Stimulated activated CD4-positive, alpha-beta T cell treated with anti-CD3 and anti-CD28 coated beads, TNF-alpha, amount 100 ng/mL, for 1 hour (primary cell): ENCODE measurements at places on chromosomes 2 and 18.
A peak's percentile ranks its signal among the peaks of the same experiment; 100 is the strongest.

GRCh38 chr2:165147186-165148045 lies 56.4 kb downstream of the SCN3A start:
- DNase-seq = no peak

DNA sequence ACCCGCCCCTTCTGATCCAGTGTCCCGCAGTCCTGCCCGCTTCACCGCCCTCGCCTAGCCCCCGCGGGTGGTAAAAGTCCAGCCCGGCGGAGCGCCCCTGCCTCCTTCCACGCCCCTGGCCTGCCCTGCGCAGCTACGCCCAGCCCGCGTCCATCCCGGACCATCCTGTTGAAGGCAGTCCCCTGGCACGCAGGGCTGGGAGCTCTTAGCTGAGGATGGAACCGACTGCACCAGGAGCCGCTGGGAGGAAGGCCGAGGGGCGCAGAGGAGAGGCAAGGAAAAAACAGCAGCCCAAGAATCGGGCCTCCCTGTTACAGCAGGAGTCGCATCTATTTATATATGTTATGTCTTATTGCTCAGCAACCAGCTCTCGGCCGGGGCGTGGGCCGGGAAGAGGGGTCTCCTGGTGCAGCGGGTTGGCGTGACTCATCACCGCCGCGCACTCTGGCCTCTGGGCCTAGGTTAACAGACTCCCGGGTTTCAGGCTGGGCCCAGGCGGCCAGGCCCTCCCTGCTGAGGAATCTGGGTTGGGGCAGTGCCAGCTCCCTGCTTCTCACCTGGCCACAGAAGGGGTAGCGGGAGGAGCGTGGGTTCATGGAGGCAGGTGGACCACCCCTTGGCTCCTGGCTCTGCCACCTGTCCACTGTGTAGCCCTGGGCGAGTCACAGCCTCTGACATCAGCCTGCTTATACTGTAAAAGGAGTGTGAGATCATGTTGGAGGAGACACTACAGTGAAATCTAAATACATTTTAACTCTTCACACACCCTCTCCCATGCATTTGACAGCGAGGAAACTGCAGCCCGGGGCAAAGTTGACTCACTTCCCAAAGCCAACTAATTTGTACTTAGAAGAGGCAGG lies 13.4 kb upstream of the MAP3K2 start:
- DNase-seq = no peak

DNA sequence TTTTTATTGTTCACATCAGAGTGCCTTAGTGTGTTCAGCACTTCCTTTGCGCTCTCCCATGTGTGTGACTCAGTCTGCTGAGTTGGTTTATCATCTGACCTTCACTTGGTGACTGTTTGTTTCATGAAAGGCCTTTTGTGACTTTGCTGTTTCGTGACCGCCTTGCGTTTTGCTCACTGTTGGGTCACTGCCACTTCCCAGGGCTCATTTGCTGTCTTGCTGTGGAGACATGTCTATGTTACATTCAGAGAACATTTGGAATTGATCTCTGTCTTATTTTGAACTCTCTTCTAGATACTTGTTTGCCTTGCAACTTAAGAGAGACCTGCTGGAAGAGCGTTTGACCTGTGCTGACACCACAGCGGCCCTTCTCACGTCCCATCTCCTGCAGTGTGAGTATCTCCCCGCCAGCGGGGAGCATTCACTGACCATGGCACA lies 54.7 kb downstream of the FARP2 start:
- no peak for DNase-seq

DNA sequence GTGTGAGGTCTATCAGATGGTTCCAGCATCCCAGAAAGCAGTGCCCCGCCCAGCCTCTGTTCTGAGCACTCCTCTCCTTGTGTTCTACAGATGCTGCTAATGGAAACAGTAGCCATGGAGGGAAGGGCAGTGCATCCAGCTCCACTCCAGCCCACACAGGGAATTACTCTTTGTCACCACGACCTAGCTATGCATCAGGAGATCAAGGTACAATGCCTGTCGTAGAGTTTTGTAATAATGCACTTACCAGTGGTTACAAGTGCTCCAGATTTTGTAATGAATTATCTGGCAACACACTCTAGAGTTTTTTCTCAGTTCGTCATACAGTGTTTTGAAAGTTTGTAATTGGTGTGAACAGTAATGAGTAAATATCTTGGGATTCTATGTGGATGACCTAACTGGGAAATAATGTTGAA lies 161.1 kb downstream of the ESCO1 start:
- DNase-seq = no peak

- DNase-seq = no peak
Observed at GRCh38 chr2:197130318-197130717, 180.3 kb downstream of the ANKRD44 start.

GRCh38 chr18:63788447-63789096 lies 13.4 kb downstream of the SERPINB7 start:
- DNase-seq = peak; percentile 4

GRCh38 chr18:3493501-3494244 lies 43.7 kb downstream of the TGIF1 start:
- no peak for DNase-seq

DNA sequence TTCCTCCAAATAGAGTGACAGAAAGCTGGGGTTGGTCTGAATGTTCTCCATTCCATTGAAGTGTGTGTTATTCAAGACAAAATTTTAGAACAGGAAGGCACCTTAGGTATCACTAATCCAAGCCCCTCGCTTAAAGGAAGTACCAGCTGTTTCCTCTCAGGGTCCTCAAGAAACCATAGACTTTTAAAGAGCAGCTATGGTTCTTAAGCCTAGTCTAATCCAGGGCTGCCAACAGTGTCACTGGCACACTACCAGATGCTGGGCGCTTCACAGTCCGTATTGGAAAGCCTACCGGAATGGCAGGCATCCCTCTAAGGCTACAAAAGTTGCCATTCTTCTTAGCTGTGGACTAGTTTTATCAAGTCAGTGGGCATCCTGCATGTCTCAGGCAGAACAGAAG lies 1.9 kb downstream of the NEMP2 start:
- DNase-seq = no peak

DNA sequence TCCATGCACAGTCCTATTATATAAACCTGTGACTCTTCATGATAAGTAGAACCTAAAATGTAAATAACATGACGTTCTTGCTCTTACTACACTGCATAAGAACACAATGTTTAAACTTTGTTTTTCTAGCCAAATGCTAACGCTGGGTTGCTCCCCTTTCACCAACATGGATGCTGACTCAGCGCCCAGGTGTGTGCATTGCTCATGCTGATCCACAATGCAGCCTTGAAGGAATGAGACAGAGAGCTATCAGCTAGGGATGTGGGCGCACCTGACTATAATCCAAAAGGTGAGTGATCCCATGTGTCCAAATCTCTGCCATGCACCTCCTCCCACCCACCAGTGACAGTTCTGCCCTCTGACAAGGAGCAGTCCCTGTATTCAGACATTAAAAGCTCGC lies 235.0 kb downstream of the IRS1 start:
- DNase-seq = no peak

DNA sequence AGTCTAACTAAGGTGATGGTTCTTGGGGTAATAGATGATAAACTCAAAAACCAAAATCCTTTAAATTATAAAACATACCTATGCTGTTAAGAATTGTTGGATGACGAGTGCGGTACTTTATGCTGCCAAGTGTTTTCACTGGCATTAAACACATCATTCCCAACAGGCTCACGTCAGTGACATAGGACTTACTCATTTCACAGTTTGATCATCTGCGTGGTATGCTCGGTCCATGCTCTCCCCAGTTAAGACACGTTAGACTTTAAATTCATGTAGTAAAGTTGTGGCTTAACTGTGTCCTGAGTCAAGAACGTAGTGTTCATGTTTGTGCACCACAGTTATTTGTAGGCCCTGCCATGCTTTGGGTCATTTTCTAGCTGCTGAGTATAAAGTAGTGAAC lies 125.6 kb upstream of the MYT1L start:
- DNase-seq = no peak

GRCh38 chr18:66325251-66325650 lies 278.6 kb downstream of the CDH19 start:
- no peak for DNase-seq

- no peak for DNase-seq
Observed at GRCh38 chr2:173048897-173049661, 26.6 kb upstream of the MAP3K20 start.

GRCh38 chr2:10504994-10505820 lies 57.1 kb upstream of the ODC1 start:
- DNase-seq = no peak

DNA sequence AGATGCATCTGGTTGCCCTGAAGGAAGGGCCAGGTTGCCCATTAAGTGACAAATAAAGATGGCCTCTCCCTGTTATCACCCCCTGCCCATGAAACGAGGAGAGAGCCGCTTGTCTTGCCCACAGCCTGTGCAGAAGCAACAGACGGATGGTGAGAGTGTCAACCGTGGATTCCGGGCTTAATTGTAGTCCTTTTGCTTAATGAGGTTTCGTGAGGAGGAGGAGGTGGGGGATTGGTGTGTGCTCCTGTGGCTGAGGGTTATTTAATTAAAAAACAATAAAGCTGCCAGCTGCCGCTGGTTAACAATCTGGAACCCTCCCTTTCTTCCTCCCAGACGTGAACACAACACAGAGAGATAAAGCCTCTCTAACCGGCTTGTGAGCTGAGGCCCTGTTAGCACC lies 188.0 kb upstream of the PARD3B start:
- no peak for DNase-seq

DNA sequence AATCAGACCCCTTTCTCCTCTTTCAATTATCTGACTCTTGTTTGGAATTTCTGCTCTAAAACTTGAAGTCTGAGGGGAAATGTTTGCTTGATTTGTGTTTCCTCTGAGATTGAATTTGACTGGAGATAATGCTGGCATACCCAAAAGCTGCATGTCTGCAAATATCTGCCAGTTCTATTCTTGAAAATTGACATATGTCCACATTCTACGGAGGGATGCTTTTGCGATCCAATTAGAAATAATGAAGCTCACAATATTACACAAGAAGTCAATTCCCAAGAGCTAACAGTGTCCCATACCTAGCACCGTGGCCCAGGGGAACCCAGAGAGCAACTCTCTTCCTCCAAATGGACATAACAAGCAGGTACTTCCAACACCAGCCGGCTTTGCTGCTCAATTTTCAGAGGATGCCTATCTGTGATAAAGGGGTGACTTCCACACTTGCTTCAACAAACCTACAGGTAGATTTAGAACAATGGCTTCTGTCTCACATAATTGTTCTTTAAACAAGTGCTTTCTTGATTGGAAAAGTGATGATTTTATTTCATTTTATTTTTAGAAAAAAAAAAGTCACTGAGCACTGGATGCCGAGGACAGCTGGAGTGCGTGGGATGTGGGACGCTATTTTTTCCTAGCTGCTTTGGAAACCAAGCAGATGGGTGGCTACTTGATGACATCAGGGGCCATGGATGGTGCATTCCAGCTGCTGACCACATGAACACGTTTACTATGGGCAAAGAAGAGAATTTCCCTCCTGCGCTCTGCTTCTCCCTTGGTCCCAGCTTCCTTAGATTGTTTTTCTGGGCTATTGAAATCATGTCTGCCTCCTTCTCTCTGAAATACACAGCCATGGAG lies 488.9 kb downstream of the RNF144A start:
- no peak for DNase-seq

GRCh38 chr18:62543021-62543420 lies 20.2 kb downstream of the ZCCHC2 start:
- DNase-seq = no peak

GRCh38 chr2:68167186-68167585 lies 9.5 kb downstream of the PNO1 start:
- no peak for DNase-seq

DNA sequence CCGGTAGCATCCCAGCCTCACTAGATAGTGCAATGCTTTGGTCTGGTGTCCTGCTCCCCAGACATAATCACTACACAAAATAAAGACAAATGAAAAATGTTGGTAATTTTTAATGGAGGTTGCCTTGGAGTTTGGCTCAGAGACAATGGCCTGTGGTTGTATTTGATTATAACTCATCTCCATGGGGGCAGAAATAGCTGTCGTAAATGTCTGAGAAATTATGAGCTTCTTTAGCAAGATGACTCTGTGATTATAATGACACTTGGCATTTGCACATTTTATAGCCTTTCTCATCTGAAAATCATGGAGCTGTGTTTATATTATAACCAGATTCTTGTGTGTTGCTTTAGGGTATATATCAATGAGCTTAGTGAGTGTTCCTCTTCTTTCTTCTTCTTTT lies 1779.7 kb upstream of the CELF4 start:
- no peak for DNase-seq

DNA sequence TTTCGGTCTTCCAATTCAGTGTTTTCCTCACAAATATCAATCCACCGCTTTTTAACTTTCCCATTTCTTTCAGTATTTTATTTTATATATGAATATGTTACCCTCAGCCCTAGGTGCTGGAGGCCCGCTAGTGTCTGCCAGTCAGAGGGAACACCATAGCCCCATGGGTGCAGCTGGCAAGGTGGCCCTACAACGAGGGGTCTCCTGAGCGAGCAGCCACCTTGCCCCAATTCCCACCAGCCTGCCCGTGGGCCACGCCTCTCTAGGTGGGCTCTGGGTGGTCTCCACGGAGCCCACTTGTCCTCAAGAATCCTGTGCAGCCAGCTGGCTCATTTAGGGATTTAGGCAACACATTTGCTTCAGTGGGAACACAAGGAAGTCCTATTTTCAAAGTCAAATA lies 72.5 kb upstream of the RGPD5 start:
- no peak for DNase-seq

DNA sequence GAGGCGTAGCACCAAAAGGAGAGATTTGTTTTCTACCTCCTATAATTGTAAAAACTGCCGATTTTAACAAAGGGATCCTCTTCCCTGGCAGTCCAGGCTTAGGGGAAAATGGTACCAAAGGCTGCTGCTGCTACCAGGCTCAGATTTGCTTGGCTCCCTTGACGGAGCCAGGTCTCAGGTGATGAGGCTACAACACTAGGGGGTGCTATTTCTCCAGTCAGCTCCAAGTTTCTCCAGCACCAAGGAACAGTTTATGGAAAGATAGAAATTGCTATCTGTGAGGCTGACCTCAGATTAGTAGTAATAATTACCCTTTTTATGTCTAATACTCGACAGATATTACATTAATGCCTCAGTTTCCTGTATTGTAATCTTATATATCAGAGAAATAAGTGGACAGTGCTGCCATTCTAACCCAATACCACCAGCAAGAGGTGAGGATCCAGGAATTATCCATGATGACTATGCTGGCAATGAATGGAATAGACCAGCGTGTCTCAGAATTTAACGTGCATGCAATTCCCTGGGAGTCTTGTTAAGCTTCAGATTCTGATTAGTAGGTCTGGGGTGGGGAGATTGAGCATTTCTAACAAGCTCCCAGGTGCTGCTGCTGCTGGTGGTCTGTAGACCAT lies 111.3 kb downstream of the ESCO1 start:
- DNase-seq = peak; percentile 1
